HT-29 (cell line): ENCODE measurements at places on chromosomes 4 and X. TPM values are rescaled to one million over a fixed set of nuclear protein-coding genes. Genes with fewer than 3 reads are reported as not detected.

TLR2 gene
- not detected in 2 replicates for total RNA-seq

NCBP2L gene
- total RNA-seq = not detected in 2 replicates

ZNF630 gene
- 0.10 and 0.68 TPM in 2 replicates for total RNA-seq

VCX3A gene
- total RNA-seq = not detected in 2 replicates

GRCh38 chrX:32877592-32877991 lies 333.8 kb downstream of the DMD start:
- no peak for DNase-seq

DNA sequence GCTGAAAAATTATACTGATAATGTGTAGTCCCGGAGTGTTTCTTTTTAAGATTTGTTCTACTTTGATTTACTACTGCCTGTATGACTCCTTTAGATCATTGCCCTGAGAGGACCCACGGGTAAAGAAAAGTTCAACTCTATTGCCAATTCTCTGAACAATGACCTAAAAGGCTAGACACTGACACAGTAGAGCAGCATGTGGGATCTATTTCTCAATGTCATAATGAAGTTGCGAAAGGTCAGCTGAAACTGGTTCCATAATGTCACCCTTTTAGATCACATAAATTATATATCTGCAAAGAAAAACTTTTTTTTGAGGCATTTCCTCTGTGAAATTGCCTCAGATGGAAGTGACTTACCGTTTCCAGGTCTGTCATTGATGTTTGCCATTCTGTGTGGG lies 67.4 kb downstream of the GLRB start:
- DNase-seq = no peak
